Stimulated activated CD8-positive, alpha-beta memory T cell treated with anti-CD3 and anti-CD28 coated beads, Interleukin-2, amount 100 ng/mL, for 1 hour (primary cell): ENCODE measurements at places on chromosomes 5 and 9.

DNA sequence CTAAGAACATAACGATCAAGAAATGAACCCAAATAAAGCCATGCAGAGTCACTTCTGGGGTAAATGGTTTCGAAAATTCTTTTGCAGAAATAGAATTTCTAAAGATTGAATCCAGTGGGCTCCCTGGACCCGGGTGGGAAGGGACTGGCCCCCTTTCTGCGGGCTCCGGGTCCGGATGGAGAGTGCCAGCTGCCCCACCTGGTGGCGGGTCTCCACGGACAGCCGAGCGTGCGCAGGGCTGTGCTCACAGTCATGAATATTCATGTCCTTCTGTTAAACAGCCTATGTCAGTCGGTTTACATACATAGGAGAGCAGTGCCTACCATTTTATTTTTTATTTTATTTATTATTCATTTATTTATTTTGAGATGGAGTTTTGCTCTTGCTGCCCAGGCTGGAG is 4.7 kb upstream of the PPP1R26 start:
- no peak for DNase-seq

DNA sequence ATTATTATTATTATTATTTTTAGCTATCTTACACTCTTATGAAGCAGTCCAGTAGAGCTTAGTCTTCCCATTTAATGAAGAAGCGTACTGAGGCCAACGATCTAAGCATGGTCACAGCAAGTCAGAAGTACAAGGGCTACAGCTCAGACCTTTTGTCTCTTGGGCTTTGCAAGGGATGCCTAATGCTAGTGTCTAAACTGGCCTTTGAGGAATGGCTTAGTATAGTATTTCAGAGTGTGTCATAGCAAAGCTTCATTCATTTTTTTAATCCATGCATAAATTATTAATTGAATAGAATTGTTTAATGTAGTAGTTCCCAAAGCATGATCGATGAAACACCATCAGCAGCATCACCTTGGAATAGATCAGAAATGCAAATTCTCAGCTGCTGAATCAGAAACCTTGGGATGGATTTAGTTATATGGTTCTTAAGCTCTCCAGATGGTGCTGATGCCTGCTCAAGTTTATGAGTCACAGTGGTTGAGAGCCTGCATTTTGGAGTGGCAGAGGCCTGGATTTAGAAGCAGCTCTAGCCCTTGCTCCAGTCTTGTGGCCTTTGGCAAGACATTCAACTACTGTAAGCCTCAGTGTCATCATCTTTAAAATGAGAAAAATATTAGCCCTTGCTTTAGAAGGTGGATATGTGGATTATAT is 6.1 kb downstream of the IL12B start:
- no peak for DNase-seq

DNA sequence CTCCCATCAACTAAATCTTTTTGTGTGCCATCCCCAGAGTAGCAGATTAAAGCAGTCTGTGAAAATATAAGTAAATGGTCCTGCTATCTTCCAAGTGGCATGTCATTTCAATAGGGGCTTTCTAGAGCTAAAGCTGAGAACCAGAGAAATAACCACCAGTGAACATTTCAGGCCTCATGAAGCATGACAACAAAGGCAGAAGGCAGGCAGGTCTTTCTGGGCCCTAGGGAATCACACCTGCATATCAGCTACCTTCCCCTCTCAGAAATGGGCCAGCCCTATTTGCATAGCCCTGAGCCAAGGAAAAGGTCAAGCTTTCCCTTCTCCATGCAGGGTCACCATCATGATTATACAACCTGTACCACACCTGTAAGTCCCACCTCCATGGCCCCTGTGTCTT is 205.3 kb downstream of the DEPDC1B start:
- DNase-seq = no peak

DNA sequence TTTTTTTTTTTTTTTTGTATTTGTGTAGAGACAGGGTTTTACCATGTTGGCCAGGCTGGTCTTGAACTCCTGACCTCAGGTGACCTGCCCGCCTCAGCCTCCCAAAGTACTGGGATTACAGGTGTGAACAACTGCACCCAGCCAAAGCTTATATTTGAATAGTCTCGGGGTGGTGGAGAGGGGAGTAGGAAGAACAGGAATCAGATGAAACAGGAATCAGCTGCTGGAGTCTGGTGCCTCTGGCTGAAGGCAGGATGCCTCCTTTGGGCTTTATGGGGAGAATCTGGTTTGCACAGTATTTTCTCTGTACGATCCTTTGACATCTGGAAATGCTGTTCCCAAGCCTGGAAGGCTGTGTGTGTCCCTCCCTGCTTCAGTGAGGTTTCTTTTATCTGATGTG is 10.9 kb downstream of the C5orf52 start:
- no peak for DNase-seq

- DNase-seq = no peak
Measured at GRCh38 chr9:131997779-131998178, 81.9 kb downstream of the MED27 start.

GRCh38 chr5:33894566-33894965 is 2.8 kb upstream of the ADAMTS12 start:
- DNase-seq = no peak

DNA sequence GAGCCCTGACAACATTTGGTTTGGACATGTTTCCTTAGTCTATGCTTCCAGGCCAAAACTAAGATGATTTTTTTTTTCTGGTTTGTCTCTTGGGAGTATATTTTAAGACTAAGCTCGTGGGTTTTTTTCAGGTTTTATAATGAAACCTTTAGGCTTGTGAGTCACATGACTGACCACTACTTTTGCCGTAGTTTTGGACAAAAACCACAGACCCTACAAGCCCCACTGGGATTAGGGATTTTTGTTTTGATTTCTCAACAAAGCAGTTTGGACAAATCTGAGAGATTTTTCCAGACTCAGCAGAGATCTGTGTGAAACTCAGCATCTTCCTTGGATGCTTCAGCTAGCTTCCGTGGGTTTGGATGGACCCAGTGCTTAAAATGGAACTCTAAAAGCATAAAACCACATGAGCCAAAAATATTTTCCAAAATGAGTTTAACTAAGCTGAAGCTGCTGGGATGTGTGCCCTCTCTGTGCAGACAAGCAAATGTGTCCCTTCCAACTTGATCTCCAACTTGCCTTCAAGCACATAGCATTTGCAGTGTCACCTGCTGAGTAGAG is 70.3 kb upstream of the SMIM15 start:
- no peak for DNase-seq

- DNase-seq = no peak
Measured at GRCh38 chr5:178391480-178391879, 158.9 kb upstream of the PHYKPL start.

DNA sequence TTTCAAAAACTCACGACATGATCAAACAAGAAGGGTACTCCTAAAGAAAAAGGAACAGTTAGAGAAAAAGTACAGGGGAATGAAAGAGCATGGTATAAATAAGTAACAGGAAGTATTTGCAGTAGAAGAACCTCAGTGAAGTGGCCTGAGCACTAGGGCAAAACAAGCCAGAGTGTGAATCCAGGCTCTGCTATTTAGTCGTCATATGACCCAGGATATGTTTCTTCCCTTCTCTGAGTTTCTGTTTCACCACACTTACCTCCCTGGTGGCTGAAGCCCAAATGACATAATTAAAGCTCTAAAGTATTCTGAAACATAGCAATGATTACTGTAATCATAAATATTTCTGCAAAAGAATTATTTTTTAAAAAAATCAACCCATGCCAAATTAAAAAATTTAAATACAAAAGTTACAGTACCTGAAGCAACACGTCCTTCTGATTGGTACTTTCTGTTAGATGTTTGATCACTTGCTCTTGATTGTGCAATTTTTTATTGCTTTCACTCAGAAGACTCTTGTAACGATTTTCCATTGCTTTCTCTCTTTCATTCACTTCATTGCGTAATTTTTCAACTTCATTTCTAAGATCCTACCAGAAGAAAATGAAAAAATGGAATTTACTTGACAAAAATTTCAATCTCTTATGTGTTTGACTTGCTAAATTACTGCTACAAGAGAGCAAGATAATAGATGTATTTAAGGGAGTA is 88.9 kb downstream of the CDK5RAP2 start:
- no peak for DNase-seq

- DNase-seq = no peak
Measured at GRCh38 chr9:92714787-92715487, 45.0 kb upstream of the IPPK start.

GRCh38 chr5:6701491-6701890 is 11.7 kb upstream of the TENT4A start:
- DNase-seq = no peak

DNA sequence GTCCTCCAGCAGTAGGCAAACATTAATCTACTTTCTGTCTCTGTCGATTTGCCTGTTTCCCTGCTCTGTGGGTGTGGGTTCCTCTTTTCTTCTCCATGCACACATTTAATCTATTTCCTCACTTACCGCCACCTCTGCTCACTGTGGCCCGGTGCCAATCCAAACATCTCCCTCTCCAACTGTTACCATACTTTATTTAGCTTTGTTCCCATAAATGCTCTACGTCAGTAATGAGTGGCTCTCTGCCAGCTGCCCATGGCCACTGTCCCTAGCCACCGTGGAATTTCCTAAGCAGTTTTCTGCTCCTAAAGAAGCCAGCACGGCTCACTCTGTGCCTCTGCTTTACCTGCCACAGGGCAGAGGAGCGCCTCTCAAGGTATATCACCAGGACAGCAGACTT is 19.5 kb upstream of the GOLPH3 start:
- no peak for DNase-seq

- DNase-seq = no peak
Measured at GRCh38 chr9:127424676-127424999, 456 bp downstream of the ZNF79 start.

- no peak for DNase-seq
Measured at GRCh38 chr5:173883347-173883924, 4.7 kb upstream of the CPEB4 start.

GRCh38 chr9:114804505-114804904 is 1.3 kb downstream of the TNFSF15 start:
- no peak for DNase-seq

GRCh38 chr5:29414681-29415080 is 1778.8 kb upstream of the CDH6 start:
- DNase-seq = no peak

- no peak for DNase-seq
Measured at GRCh38 chr5:42751044-42751443, 5.6 kb upstream of the CCDC152 start.

- no peak for DNase-seq
Measured at GRCh38 chr5:134662971-134663370, 14.4 kb downstream of the SEC24A start.

DNA sequence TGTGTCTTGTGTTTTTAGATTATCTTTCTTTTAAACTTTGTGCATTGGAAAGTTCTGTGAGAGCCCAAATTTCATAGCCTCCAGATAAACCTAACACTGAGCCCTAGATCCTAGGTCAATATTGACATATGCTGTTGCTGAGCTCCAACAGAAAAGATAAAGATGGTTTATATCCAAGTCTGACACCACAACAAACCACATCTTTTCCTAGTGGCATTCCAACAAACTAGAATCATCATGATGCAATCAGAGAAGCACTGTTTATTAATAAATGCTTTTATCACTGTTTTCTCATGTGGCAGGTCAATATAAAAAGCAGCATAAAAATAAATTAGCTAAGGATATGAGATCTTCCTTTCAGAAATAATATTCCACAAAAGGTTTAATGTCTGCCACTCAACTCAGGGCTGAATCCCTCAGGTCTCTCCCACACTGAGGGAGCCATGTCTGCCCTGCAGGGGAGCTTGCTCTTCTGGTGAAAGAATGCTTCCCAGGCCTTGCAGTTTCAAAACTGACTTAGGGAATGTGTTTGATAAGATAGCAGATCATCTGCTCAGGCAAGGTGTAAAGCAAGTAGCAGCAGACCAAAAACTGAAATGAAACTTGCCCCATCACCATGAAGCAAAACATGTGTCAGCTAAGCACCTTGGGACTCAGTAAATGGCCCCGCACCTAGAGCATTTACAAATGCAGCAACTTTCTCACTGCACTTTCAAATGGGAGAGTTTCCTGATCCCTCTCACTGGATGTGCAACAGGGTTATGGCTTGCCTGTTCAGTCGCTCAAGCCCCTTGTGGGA is 493.0 kb downstream of the AGTPBP1 start:
- DNase-seq = no peak

DNA sequence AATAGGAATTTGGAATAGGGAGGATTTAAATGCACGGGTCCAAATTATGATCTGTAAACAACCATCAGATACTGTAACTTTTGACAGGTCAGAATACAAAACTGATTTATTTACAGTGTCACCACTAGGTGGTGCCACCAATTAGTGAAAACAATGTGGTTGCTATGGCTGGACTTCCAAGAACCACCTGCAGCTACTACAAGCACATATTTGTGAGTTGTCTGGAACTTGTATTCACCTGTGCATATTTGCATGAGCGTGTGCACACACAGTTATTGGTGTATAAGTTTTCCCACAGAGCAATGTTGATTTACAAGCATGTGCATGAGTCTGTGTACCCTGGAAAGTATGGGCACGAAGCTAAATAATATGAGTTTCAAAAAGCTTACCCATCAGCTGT is 3.0 kb upstream of the HRCT1 start:
- DNase-seq = no peak

DNA sequence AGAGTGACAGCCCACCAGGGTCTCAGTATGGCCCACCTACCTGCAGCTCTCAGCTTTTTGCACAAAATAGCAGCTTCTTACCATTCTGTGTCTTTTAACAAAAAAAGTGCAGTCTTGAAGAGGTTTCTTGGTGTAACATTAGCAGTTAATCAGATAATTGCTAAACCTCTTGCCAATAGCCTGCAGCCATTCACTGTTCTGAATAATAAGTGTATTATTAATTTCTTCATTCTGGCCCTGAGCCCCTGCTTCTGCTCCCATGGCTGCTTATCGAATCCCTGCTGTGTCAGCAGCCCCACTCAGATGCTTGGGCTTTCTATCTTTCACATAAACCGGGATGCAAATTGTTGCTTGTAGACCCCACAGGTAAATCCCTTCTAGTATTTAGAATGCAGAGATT is 485.9 kb downstream of the CAAP1 start:
- no peak for DNase-seq

DNA sequence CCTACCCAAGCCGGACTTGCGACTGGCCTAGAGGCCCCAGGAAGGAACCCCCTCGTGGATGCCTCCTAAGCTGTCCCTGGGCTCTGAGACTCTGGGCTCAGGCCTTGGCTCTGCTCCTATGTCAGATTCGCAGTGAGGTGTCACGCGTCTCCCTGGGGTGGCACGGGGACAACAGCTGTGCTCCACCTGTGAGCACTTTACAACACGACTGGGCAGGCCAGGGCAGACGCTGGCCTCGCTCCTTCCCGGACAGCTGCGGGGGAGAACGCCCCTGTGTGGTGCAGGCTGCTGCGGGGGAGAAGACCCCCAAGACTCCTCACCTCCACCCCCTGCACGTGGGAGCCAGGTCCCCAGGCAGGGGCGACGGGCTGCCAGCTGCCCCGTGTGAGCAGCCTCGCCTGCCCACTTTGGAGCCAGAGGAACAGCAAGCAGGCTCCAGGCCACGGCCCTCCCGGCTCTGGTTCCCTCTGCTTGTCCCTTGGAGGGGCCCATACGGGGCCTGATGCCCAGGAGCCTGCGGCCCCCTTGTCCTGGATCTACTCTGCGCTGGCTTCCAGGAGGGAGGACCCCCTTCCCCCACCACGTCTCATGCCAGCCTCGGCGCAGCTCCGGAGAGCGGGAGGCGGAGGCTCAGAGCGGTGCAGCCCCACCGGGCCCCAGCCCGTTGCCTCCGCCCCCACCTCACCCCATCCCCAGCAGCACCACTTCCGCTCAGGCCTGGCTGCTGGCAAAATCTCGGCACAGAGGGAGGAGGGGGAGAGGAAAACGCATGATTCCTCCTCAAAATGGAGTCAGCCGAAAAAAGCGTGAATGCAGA is 36.0 kb downstream of the SARDH start:
- DNase-seq = peak; percentile 35

GRCh38 chr5:151651997-151652645 is 34.6 kb downstream of the SPARC start:
- peak; percentile 22 for DNase-seq
